ENCODE measurements at places on chromosomes 5 and 9. TPM values are rescaled to one million over a fixed set of nuclear protein-coding genes. Genes with fewer than 3 reads are reported as not detected.

The PHAX gene
- 42.7 TPM for polyA plus RNA-seq

The CLIC3 gene
- polyA plus RNA-seq, result 9.4 TPM

DNA sequence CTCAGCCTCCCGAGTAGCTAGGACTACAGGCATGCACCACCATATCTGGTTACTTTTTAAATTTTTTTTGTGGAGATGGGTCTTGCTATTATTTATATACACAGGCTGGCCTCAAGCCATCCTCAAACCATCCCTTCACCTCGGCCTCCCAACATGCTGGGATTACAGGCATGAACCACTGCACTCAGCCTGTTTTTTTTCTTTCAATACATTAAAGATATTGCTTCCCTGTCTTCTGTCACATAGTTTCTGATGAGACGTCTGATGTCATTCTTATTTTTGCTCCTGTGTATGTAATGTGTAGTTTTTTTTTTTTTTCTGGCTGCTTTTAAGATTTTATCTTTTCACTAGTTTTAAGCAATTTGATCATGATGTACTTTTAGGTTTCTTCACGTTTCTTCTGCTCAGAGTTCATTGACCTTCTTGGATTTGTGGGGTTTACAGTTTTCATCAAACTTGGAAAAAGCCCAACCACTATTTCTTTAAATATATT is 11.4 kb upstream of the RGS3 start:
- no peak for DNase-seq
- no peaks in the 10 kb centered on the region for H3K36me3 ChIP-seq
- no peak overlapping the region for H3K4me3 ChIP-seq
- H3K4me1 ChIP-seq, result peaks cover 10% of the 10 kb centered on the region
- H3K27me3 ChIP-seq, result no peaks in the 10 kb centered on the region

GRCh38 chr9:15010581-15010980 is 100.4 kb upstream of the FREM1 start:
- H3K4me1 ChIP-seq, result no peaks in the 10 kb centered on the region
- H3K4me3 ChIP-seq, result no peak overlapping the region
- no peaks in the 10 kb centered on the region for H3K36me3 ChIP-seq
- no peak overlapping the region for H3K27ac ChIP-seq
- H3K27me3 ChIP-seq, result no peaks in the 10 kb centered on the region

DNA sequence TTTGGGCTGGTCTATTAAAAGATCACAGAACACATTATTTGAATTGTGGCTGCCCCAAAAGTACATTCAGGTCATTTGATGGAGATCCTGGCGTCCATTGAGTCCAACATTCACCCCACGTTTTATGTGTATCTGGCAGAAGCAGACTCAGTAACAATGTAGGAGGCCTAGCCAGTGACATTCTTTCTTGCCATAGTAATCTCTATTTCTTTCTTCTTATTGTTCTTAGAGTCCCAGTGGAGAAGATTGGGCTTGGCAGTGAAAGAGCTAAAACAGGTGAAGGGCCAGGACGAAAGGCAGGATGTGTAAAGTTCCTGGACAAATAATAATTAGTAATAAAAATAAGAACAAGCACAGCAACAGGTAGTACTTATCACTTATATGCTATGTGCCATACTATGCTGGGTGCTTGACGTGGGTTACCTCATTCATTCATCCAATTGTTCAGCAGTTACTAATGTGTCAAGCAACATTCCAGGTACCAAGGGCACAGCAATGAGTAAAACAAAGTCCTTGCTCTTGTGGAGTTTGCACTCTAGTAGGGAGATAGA is 12.6 kb upstream of the ANKH start:
- no peak overlapping the region for H3K4me3 ChIP-seq
- no peak for DNase-seq
- no peaks in the 10 kb centered on the region for H3K36me3 ChIP-seq
- H3K27me3 ChIP-seq, result no peaks in the 10 kb centered on the region
- H3K4me1 ChIP-seq, result peaks cover 3% of the 10 kb centered on the region
- no peak overlapping the region for H3K27ac ChIP-seq

The KIF20A gene
- 18.5 TPM for polyA plus RNA-seq

The SAPCD2 gene
- 1.2 TPM for polyA plus RNA-seq

GRCh38 chr9:5841771-5842573 is 9.1 kb upstream of the ERMP1 start:
- no peak overlapping the region for H3K27ac ChIP-seq
- no peaks in the 10 kb centered on the region for H3K27me3 ChIP-seq
- no peak overlapping the region for H3K4me3 ChIP-seq
- no peak for DNase-seq

Measured in keratinocyte (primary cell).